ENCODE measurements at places on chromosomes 2 and 18.

- no peak for DNase-seq
These were observed 273.2 kb upstream of the SIX3 start for GRCh38 chr2:44668336-44668735.

DNA sequence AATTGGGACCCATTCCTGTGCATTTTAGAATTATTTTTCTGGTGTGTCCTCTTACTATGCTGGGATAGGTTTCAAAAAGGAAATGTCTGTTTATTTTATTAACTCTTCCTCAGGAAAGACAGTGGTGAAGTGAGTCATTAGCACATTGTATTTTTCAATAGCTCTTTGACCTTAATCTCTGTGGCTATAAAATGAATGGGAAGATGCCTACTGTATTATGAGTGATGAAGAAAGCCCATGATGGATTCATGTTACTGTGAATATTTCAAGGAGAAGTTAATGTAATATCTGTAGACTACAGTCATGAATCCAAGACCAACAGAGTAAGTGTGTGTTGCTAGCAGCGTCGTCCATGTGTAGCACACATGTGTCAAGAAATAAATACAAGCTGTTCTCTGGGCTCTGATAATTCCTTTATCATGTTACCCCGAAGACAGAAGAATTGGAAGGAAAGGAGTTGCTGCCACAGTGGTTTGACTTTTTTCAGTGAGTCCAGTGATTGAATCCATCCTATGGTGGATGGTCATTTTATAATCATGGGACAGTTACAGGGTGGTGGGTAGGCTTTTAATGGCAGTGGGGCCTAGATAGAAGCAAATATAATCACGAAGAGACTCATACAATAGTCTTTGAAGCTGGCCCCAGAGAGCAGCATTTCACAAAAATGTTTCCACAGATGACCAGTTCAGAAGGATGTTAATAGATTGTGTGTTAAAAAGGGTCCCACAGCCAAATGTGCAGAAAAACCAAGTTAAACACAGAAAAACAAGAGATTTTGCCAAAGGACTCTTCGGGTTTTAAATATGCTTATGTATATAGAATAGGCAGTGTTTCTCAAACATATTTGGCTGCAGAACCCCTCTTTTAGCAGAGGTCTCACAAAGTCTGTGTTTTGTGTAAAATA lies 239.7 kb upstream of the RASGRP3 start:
- peak; percentile 75 for DNase-seq

DNA sequence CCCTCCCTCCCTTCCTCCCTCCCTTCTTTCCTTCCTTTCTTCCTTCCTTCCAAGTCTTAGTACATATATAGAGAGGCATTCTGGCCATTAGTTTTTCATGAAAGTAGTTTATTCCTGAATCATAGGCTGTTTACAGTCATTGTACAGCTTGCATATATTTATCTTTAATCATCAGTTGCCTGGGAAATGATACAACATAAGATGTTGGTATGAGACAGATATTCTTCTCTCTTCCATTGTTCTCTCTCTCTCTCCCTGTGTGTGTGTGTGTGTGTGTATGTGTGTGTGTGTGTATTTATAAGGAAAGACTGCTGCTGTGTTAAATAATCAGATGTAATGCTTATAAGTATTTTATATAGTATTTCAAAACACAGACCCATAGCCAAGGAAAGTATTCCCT lies 289.8 kb upstream of the UBE2E3 start:
- DNase-seq, result no peak

DNA sequence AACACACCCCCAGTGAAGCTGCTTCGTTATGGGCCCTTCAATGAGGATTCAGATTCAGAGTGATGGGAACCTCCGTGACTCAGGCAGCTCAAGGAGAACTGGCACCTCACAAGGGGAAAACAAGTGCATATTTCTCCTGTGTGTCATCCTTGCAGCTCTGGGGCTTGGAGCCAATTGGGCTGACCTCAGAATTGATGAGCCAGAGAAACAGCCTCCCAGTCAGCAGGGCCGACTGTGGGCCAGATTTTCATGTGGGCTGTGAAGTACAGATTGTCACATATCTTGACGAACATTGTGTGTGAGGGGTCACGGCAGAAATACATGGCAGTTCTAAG lies 189.6 kb upstream of the SP5 start:
- no peak for DNase-seq

DNA sequence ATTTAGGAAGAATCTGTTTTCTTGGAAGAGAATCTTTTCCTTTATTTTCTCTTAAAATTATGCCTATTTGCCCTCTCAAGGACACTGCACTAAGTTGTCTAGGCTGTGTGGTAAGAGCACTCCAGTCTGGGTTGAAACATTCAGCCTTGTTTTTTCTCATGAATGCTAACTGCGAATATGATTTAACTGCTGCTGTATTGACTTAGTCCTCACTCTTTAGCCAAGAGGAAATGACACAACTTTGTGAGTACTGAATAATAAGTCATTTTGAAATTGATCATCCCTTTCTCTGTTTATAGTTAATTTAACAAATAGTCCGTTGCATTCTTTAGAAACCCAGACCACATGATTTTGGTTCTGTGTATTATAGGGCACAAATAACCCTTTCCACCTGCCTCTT lies 4.5 kb upstream of the RND3 start:
- no peak for DNase-seq

DNA sequence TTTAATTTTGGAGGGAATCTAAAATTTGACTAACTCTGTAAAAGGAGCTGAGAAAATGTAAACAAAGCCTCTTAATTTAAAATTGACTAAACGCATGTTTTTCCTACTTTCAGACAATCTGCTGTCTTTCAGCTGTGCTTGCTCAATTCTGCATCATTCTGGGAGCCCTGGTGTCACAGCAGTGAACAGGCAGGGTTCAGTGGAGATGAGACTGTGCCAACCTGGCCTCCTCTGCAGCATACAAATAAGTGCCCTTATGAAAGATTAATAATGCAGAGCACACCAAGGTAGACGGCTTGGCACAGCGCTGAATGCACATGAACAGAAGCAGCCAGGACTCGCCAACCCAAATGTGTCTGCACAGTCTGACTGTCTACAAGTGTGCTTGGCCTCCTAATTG lies 222.0 kb upstream of the CHAC2 start:
- no peak for DNase-seq

DNA sequence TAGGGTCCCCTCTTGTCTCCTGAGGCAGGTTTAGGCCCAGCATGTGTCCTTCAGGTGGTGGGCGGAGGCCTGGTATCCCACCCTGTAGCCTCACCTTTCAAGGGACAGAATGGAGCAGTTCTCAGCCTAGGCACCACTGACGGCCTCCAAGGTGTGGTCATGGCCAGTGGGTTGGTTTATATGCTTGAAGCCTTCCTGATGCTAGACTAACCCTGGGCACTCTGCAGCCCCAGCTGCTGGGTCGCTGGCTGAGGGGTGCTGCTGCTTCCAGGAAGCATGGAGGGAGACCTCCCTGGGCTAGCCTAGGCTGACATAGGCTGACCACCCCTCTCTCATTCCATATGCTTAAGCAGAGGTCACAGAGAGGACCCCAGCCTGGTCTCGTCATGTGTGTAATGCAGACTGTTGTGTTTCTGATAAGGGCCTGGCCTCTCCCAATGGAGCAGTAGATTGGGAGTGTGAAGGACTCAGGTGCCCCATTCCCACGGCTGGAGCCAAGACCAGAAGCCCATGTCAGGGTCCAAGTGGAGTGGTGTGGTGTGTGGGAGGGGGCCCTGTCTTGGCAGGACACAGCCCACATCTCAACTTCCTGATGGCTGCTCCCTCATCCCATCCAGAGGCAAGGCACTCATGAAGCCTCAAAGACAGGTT lies 206.6 kb downstream of the DYSF start:
- no peak for DNase-seq

GRCh38 chr2:157055660-157056199 lies 201.8 kb upstream of the GALNT5 start:
- DNase-seq, result peak; percentile 9

All from right lung (tissue), 10 donors.